ENCODE measurements at places on chromosomes 1 and 21.

DNA sequence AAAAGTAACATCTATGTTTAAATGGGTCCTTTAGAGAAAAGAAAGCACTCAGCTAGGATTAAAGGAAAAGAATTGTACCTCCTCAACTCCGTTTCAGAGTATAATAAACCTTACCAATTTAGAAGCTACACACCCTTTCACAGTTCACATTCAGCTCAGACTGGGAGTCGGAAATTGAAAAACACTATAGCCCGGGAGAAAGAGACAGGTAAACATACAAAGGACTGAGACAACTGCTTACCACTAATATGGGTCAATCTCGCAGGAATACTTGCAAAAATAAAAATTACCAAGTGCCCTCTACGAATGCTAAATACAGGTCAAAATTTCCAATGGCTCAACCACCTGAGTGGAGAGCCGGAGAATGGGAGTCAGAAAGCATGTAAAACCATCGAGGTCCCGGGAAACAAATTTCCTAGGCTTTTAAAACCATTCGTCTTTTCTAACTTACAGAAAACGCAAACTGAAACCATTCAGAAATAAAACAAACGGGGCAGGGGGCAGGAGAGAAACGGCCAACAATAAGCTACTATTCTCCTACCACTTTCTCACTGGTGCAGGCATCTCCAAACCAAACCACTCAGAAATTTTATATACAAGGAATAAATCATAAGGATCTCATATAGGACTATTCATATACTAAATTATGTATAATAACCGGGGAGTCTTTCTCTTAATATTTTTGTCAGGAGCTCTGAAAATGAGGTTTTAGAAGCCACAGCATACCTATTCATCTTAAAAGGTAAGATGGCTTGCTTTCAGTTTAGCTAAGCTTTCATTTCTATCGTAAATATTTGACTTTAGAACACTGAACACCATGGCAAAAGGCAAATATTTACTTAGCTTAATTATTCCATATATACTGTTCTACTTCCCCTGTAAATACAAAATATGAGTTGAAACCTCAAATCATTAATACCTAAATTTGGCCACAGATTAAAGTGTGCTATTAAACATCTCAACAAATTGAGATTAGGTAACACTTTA is 136.5 kb downstream of the RERE start:
- no peak for DNase-seq

DNA sequence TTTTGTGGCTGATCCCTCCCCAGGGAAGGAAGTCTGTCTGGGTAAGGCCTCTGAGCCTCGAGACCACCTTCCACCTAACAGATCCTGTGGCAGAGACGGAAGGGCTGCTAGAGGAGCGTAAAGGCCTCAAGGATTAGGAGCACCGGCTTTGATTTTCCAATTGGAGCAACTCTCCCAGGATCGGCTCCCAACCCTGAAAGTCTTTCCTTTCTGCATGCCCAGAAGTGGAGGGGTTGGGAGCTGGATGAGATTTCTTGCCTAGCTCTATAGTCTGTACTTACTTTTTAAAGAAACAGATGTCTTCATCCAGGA is 41.4 kb downstream of the ELK4 start:
- DNase-seq, result no peak

GRCh38 chr1:34825455-34826091 is 32.8 kb downstream of the GJA4 start:
- DNase-seq, result no peak

DNA sequence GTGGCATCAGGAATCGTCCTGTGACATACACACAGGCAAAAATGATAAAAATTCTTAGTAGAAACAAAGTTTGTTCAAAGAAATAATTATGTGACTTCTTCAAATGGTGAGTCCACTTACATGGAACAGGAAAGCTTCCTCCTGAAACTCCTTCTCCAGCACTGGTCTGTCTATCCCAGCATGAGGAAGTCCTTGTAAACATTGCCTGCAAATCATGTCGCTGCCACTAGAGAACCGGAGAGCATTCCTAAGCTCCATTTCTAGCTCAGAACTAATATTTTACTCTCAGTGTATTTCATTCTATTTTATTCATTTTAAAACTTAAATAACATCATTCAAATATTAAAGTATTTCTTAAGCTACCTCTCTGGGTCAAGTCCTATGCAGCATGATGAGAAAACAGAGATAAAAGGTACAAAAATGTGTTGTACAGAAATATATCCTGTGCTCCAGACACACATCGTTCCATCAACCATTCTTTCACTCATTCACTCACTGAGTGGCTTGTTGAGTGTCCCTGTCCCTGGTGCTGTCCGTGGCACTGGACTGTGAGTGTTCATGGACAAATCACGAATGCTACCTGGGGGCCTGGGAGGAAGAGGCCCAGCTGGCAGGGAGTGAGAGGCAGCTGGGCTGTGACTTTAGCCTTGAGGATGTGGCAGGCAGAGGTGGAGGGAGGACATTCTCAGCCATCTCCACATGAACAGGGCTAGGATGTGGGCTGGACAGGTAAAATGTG is 10.0 kb downstream of the CYP4A22 start:
- DNase-seq, result no peak

GRCh38 chr1:187655104-187655503 is 826.4 kb downstream of the PLA2G4A start:
- no peak for DNase-seq

GRCh38 chr1:89669441-89669840 is 36.5 kb downstream of the LRRC8C start:
- no peak for DNase-seq

DNA sequence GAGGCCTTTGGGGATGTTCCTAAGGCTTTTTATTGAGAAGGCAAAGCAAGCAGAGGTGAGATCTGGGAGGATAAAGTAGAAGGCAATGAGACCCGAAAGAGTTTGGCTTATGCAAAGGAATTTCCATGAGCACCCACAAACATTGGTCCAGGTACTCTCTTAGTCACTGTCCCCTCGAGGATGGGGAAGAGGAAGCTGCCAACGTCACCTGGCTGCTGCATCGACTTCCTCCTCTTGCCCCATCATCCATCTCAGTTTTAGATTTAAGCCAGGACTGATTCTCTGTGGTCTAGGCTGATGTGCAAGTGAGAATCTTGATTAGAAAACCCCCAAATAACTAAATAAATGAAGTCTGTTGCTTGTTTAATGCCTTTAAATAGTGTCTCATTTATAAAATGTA is 28.7 kb downstream of the RUNX1 start:
- DNase-seq, result no peak

DNA sequence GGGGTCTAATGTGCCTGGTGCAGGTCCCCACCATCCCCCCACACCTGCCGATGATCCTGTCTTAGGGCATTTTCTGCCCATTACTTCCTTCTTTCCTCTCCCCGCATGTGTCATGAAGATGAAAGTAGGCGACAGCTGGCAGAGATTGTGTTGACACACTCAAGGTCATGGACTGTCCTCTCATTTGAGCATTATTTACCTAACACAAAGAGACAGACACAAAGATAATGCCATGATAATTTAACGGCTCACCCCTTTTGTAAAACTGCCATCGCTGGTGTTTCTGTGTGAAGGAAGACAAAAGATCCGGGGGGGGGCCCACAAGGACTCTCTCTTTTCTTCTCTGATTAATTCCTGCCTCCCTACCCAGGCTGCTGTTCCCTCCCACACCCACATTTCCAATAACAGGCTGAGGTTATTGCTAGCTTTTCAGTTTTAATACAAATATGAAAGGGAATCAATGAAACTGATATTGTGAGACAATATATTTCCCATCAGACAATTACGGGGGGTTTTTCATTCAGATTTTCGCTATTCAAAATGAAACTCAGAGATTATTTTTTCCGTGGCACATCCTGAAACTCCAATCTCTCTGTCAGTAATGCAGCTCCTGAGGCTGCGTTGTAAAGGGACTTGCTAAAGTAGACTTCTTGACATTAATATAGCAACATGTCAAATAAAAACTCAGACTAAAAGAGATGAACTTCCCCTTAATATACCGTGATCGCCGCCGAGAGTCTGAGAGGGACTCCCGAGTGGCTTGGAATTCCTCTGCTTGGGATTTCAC is 561.1 kb downstream of the NPHP4 start:
- no peak for DNase-seq

DNA sequence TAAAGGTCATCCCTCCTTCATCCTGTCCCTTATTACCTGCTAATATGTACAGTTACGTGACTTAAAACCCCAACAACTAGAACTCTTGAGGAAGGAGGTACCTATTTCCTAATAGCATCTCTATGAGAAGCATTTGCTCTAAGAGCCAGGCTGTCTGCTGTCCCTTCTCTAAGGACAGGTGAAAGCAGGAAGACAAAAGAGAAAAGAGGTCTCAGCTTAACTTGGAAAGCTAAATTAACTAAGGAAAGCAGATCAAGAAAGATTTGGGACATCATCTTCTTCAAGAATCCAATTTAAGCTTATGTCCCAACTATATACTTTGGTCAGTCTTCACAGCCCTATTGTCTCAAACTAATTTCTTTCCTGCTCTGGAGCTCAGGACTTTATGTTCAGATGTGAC is 2.9 kb downstream of the EGLN1 start:
- DNase-seq, result no peak
